ENCODE measurements at places on chromosomes 2 and 18. TPM values are rescaled to one million over a fixed set of nuclear protein-coding genes. Genes with fewer than 3 reads are reported as not detected.
A peak's percentile ranks its signal among the peaks of the same experiment; 100 is the strongest.

GRCh38 chr2:234204480-234204879 lies 154.0 kb downstream of the SPP2 start:
- no peak for DNase-seq

DNA sequence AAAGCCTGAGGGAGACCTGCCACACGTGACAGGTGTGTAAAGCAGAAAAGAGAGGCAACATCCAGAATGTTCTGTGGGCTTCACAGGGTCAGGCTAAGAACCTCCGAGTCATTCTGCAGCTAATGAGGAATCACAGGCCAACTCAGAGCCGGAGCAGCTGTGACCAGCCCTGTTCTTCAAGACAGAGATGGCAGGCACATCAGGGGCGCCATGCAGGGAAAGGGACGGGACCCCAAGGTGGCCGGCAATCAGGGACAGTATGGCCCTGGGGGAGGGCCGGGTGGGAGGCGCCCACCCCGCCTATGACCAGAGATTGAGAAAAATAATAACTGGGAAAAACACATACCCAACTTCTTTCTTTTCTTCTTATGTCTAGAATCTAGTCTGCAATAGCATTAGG lies 316.7 kb upstream of the SALL3 start:
- DNase-seq, result peak; percentile 49

GRCh38 chr2:185787227-185788145 lies 48.9 kb downstream of the FSIP2 start:
- no peak for DNase-seq

Gene TSPYL6
- total RNA-seq, result not detected

DNA sequence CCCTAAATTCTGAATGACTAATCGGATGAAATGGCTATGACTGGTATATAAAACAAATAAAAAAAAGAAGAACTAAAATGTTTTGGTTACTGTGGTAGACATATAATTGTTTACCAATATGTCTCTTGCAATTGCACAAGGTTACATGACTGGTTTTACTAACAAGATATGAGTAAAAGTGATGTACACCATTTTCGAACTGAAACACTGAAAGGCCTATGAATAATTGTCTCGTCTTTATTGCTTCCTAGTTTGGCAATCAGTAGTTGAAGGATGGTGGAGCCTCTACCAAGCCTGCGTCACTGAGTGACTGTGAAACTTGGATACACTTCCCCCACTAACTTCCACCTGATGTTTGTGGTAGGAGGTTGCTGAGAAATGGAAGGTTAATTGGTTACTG lies 16.5 kb downstream of the CDH19 start:
- DNase-seq, result no peak
